ENCODE measurements at places on chromosomes 16 and 17.

DNA sequence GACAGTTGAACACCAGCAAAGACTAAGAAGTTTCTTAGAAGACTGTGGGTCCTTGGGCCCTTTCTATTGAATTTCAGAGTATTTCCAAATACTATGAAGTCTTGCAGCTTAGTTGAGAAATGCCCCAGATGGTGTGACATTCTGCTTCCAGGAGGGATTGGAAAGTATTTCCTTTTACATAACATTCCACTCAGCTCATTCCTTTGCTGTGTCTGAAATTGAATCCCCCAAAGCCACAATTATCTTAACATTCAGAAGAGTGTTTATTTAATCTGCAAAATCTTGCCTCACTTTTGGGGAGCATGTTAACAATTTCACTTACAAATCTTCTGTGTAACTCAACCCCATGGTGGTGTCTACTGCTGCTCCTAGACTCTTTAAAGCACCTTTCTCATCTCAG, 307.7 kb downstream of the WWOX start:
- DNase-seq: no peak

- DNase-seq: no peak
These were observed 648.1 kb downstream of the TOX3 start for GRCh38 chr16:51898872-51899271.

DNA sequence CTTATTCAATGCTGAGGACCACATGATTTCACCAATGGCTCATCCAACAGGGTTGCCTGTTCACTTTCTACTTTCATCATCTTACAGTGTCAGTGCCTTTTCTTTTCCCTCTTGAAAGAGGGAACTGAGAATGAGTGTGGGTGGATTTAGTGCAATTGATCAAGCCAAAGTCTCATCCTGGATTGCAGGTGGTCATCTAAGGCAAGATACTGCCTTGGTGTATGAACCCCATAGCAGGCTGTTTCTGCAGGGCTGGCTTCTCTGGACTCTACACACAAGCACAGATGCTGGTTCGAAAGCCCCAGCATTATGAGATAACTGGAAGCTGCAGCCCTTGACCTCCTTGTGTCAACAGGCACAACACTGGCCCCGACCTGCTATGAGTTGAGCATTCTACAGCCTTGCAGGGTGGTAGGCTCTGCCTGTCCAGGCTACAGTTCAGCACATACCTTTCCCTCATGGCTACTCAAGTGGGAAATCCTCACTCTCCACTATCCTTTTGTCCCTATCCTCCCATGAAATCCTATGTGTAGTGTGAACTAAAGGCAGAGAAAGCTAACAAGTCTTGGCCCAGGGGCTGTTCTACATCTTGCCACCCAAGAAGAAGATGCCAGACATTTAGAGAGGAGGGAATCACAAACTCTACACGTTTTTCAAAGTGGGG, 358.7 kb downstream of the SLC39A11 start:
- DNase-seq: no peak

DNA sequence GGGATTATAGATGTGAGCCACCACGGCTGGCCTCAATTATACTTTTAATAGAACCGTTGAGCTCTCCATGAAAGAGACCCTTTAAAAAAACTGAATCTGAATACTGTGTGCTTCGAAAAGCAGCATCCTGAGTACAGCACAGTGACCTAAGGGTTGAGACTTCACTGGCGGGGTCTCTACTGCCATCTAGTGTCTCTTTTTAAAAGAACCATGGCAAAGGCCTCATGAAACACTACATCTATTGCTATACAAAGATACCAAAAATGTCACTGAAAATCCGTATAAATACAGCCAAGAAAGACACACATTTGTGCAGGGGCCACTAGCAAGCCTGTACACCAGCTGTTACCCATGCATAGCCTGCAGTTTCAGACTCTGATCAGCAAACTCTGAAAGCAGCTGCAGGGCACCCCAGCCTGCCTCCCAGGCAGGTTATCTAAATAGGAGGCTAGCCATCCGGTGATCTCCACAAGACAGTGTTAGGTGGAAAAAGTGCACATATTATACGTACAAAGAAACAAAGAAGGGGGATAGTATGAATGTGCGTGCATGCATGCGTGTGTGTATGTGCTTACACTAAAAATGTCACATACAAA, 35.3 kb downstream of the NPLOC4 start:
- peak; percentile 20 for DNase-seq

- no peak for DNase-seq
These were observed 76.8 kb downstream of the PLXDC1 start for GRCh38 chr17:39074676-39075075.

Measured in activated CD4-positive, alpha-beta T cell treated with anti-CD3 and anti-CD28 coated beads, Interleukin-2, amount 50 U/mL, for 4 hours (primary cell).